ENCODE measurements at places on chromosomes 13 and 19.

GRCh38 chr13:98985591-98985990 lies 7.7 kb upstream of the DOCK9 start:
- no peak for DNase-seq

DNA sequence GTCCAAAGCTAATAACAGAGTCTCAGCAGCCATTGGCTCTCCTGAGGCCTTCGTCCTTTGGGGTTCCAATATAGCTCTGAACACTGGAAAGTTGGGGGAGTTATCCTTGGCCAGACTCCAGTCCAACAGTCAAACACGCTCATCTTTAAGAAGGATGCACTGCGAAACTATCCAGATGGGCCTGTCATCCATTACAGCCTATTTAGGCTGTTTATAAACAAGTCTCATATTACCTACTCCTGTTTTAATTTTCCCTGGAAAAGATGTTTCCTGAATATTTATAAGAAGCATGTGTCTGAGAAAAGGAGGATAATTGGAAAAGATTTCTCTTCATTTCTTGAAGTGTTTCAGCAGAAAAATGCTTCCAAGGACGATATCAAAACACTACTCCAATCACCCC lies 170.7 kb downstream of the DCT start:
- DNase-seq: no peak

DNA sequence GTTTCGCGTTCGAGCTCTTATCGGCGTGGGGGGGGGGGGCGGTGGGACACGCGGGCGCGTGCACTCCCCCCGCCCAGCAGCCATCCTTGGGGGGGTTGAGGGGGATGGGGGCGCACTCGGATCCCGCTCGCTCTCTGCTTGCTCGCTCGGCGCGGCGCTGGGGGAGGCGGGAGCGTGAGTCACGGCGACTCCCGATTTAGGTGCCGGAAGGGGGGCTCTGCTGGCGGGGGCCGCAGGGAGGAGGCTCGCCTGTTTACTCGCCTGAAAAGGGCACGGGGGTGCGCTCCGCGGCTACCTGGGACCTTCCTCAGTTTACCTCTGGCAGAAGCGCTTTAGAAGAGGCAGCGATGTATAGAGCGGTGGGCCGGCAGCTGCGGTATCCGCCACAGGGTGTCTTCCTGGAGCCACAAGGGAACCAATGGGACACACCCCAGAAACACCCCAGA lies 1.1 kb upstream of the PDE4A start:
- no peak for DNase-seq

DNA sequence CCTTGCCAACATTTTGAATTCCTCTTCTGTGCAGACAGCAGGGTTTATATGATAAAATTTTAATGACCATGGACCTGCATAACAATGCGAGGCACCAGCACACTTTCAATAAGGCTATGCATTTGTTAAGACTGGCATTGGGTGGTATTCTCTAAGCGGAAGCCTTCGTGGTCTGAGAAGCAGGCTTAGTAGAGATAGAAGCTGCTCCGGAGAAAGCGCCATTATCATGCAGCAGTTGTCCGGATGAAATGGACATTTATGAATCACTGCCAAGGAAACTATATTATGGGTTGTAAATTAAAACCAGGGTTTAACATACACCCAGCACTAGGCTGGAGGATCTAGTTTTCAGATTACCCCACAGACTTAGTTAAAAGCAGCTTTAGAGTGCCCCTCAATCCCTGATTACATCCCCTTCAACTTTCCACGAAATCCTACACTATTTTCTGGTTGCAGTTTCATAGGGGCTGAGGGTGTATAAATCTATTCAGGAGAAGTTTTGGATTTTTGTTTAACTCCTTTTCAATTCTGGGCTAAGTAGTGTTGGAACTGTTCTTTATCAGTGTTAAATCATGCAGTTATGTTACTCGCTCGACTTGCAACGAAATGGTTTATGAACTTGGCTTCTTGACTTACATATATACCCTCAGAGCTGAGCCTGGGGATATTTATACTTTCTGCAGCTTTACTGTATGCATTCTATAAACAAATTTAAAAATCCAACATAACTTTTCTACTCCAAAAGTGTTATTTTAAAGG lies 193.3 kb downstream of the PCDH9 start:
- no peak for DNase-seq

- no peak for DNase-seq
Measured at GRCh38 chr13:22589880-22590279, 590.9 kb upstream of the SGCG start.

All from T-helper 9 cell (primary cell).